ENCODE measurements at places on chromosomes 2 and 18.

- no peak for DNase-seq
These were observed 221.3 kb downstream of the ACKR3 start for GRCh38 chr2:236790963-236791362.

DNA sequence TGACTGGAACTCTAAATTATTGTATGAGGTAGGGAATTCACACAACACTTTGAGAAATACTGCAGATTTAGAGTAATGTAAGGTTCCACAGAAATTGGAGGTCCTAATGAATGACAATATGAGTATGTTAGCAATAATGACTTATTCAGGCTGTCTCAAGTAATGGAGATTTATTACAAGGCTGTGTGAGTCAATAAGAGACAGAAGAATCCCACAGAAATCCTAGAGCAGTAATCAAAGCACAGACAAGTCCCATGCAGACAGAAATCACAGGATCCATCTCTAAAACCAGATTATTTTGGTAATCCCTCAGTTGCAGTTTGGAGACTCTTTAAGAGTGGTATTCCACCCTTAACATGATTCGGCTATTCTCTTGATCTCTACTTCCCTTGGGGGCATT lies 83.6 kb downstream of the FAM161A start:
- no peak for DNase-seq

DNA sequence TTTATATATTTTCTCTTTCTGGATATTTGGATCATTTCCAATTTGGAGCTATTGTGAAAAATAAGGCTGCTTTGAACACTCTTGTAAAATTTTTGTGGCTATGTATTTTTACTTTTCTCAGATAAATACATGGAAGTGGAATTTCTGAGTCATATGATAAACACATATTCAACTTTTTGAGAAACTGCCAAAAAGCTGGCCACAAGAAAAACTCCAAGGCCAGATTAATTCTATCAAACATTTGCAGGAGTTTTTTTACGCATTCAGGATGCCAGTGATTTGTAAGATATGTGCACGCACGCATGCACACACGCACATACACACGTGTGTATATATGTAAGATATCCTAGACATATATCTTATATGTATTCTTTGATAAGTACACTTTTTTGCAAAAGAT lies 477.5 kb upstream of the SPHKAP start:
- DNase-seq, result peak; percentile 64

DNA sequence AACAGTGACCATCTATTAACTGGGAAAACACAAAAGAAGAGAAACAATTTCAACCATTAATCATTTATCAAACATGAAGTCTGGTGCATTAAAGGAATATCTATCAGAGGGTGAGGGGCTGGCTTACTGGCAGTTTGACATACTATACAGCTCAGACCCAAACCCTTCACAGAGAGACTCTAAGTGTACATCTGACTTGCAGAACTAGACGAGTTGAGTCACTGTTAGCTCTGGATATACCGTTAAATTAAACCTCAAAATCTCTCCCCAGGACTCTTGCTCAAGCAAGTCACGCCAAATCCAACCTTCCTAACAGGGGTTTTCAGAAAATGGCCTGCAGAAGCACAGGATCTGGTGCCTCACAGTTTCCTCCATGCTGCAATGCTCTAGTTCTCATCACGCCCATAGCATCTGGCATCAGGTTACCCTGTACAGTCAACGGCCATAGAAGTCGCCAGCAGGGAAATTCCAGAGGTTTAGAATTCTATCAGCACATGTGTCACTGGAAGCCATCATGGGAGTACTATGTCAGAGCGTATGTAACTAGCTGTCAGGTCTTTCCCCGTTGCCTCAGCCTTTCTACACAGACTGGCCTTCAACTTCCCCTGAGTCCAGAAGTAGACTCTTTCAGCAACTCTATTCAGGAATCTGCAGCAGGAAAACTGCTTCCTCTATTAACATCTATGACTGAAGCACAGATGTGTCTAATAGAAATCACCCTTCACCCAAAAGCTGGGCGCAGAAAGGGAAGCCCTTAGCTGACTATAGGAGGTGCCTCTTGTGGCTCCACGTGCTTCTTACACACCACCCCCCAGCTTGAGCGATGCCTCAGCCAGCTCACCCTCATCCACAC lies 9.3 kb downstream of the TGOLN2 start:
- DNase-seq, result peak; percentile 80

DNA sequence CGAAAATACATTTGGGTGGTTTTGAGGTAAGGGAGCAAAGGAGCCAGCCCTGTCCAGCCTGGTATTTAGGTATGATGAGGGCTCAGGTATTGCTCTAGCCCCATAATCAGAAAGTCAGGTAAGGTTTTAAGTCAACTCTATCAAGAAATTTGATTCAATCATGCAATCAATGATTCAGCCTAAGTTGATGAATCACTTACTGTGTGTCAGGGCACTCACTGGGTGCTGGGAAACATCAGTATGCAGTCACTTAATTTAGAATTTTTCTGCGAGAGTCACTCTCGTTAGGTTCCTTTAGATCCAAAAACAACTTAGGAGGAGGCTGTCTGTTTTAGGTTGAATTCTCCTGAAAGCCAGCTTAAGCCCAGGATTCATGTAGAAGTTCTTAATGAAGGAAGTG lies 17.7 kb upstream of the SERPINB2 start:
- no peak for DNase-seq

- DNase-seq, result no peak
These were observed 69.1 kb upstream of the DTNB start for GRCh38 chr2:25742501-25742900.

GRCh38 chr2:14475994-14476393 lies 156.5 kb upstream of the LRATD1 start:
- DNase-seq, result no peak

Data from skeletal muscle cell (primary cell).